ENCODE measurements at places on chromosomes 6 and 20.

DNA sequence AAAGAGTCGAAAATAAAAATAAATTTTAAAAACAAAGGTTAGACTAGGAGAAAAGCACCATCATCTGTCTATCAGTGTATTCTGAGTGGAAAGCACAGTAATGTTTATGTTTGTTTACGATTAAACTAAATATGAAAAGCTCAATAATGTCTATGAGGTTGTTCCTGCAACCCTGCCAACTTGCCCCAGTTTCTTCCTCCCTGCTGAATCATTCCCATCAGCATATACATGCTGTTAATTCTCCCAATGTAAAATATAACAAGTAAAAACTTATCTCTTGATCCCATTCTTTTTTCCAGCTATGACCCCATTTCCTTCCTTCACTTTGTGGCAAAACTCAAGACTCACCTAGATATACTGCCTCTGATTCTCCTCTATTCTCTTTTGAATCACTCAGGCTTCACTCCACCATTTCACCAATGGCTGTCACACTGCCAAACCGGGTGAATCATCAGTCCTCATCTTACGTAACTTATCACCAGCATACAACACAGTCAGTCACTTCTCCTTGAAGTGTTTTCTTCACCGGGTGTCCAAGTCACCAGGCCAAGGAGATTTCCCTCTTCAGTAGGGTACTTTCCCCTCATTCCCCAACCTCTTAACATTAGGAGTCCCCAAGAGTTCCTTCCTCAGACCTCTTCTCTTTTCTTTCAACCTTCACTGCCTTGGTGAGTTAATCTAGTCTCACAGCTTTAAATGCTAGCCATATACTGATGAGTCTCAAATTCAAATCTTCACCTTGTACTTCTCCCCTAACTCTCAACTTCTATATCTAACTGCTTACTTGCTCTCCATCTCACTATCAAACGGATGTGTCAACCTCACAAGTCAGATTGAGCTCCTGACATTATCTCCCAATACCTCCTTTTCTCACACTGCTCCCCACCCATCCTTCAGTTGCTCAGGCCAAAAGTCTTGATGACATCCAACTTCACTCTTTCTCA, 6.2 kb downstream of the TMEM242 start:
- DNase-seq, result peak; percentile 22

- DNase-seq, result no peak
Observed at GRCh38 chr6:35318196-35319171, 20.9 kb downstream of the DEF6 start.

GRCh38 chr6:133951227-133951626, 1.8 kb upstream of the TBPL1 start:
- DNase-seq, result no peak

GRCh38 chr6:20237677-20238460, 25.6 kb upstream of the MBOAT1 start:
- no peak for DNase-seq

DNA sequence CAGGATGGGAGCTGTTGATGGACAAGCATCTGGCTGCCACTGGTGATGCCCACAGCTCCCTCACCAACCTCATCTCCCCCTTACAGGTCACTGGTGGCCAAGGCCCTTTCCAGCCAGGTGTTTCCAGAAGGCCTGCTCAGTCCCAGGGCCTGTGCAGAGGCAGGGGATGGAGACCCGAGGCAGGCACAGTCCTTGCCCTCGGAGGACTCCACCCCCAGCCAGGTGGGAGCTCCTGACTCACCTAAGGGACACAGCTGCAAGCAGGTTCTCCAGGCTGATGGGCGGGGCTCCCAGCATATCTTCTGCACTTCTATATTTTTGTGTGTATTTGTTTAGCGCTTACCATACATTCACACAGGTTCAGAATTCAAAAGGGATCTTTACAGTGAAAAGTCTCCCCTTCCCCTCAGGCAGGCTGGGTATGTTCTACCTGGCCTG, 17.4 kb downstream of the PRPH2 start:
- DNase-seq, result no peak

GRCh38 chr6:110173506-110174132, 5.9 kb downstream of the WASF1 start:
- DNase-seq, result no peak

DNA sequence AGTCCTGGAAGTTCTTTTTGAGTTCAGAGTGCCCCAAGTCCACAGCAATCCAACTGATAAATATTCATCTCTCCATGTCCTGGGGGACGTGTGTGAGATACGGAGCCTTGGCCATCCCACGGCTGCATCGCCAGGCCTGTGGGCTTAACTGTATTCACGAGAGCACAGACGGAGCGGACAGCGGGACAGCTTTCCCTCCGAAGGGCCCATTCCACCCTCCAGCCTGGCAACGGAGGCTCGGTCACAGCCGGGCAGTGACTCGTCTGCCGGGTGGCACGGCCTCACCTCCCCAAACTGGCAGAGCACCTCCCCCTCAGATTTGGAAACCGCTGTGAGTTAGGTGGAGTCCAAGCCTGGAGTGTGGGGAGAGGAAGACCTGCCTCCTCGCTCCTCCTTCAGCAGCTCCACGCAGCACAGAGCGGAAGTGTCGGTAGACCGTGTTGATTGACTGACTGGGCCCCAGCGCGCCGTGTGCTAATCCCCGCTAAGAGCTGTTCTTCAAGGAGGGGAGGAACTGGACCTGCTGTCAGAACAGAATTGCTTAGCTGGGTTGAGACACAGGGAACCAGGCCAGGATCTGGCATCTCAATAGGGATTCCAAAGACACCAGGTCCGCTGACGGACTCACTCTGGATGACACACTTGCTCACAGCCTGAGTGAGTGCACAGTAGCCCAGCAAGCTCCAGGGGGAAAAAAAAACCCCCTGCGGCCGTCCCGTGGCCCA, 10.9 kb downstream of the FOXF2 start:
- no peak for DNase-seq

DNA sequence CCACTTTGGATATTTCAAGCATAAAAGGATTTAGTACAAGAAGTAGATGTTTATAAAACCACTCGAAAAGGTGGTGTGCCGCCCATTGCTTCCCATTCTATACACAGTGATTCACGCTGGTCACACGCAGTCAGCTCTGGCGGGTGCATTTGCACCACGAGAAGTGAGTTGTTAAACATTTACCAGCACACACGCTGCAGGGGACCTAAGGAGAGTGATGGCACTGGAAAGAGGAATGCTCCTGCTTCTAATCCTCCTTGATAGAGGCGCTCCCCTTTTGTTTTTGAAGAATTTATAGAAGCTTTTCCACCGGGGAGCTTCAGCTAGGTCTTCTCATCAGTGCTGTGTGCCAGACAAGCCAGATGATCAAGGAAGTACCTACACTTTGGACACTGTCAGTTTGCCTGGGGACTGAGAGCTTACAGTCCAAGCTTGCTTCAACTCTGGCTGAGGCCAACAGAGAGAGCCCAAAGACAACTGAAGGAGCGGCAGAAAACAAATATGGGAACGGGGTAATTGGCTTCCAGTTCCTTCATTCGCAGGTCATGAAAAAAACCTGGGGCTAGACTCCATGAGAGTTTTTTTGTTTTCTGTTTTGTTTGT, 31.2 kb downstream of the MUC22 start:
- no peak for DNase-seq

DNA sequence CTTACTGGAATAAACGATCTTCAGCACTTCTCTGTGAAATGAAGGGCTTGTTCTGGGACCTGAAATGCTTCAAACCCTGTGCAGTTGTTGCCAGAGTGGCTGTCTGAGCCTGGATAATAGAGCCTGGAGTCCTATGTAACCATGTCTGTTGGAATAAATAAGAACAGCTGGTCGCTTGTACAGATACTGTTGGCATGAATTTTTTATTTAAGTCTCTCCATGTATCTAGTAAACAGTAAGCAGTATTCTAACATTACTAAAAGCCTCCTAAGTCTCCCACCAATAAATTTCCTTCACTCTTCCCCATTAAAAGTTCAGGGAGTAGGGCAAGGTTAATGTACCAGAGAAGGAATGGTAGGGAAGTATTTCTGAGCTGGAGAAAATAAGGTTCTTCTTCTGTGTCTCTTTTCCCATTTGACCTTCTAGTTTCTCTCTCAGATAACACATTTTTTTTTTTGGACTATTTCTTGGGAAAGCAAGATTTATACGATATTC, 227.5 kb downstream of the PRL start:
- no peak for DNase-seq

DNA sequence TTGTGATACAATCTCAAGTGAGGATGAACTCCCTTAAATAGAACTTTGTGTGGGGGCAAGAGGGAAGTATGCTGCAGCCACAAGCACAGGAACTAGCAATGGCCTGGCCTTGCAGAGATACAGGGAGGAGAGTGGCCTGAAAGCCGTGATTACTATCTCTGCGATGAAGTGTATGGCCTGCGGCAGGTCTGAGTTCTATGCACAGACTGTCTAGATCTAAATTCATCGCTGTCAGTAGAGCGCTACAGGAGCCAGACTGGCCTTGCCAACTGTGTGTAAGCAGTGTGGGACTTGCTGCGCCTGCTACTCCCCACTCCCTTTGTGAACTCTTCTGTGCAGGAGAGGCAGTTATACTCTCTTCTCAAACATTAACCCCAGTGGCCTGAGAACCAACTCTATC, 997.0 kb downstream of the GRIK2 start:
- no peak for DNase-seq

GRCh38 chr20:62772990-62773844, 23.1 kb upstream of the MRGBP start:
- DNase-seq, result no peak

- no peak for DNase-seq
Observed at GRCh38 chr6:115131709-115132490, 789.1 kb upstream of the HS3ST5 start.

GRCh38 chr6:154239392-154239791, 117.2 kb downstream of the IPCEF1 start:
- DNase-seq, result no peak
